Ecto neural progenitor cell (in vitro differentiated cells): ENCODE measurements at places on chromosomes 5 and 9.

DNA sequence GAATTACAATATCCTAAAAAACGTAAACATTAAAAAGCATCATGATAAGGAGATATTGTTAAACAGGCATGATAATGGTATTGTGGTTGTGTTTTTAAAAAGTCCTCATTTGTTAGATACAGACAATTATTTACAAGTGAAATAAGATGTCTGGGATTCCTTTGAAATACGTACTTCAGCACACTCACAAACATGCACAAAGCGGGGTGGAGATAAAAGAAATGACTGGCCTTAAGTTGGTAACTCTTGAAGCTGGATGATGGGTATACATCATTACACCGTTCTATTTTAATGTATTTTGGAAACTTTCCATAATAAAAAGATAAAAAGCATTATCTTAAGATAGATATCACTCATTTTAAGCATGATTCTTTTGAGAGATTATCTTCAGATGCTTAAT lies 1.0 kb downstream of the FAM200C start:
- no peak for DNase-seq

- DNase-seq = no peak
These were observed 309.1 kb downstream of the ADAMTS6 start for GRCh38 chr5:65172486-65173129.

DNA sequence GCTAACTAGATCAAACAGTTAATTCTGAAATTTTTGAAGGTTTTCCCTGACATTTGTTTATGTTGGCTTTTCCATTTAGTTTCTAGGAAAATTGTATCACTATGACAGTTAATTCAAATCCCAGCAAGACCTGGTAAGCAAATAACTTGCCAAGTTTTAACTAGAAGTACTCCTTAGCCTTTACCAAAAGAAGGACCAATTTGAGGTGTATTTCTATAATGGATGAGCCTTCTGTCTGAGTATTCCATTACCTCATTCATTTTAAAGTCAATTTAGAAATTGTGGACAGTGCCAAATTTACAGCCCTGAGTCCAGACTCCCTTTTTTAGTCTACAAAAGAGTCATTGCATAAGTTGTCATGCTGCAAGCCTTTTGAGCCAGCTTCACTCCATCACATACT lies 687.6 kb downstream of the CETN3 start:
- DNase-seq = no peak

- DNase-seq = no peak
These were observed 13.7 kb downstream of the IL31RA start for GRCh38 chr5:55864606-55865541.

DNA sequence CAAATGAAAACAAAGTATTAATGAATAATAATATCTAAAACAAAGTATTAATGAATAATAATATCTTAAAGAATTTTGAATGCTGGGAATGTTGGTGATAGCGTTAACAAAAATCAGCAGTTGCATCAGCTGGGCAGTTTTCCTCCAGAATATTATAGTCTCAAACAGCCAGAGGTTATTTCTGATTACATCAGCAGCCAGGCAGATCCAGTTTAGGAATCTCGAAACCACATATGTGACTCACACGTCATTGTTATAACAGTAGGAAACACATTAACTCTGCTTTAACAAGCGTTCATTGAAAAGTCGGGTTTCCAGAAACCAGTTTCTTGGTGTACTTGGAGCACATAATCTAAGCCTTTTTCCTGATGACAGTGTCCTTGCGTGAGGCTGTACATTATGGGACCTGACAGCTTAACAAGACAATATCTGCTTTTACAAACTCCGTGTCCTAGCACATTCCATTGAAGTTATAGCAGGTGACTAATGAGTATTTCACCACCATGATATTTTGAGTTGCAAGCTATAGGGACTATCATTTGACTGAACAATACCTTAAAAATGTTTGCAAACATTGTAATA lies 559.5 kb upstream of the KLF4 start:
- no peak for DNase-seq

GRCh38 chr9:15357050-15357653 lies 50.1 kb upstream of the TTC39B start:
- no peak for DNase-seq
